Left ventricle myocardium superior (tissue), 1 donor: ENCODE measurements at places on chromosomes 5 and 9. TPM values are rescaled to one million over a fixed set of nuclear protein-coding genes. Genes with fewer than 3 reads are reported as not detected.

MORN5 gene
- not detected for total RNA-seq

MRPL41 gene
- 228 TPM for total RNA-seq

S1PR3 gene
- total RNA-seq = 19.8 TPM

DNA sequence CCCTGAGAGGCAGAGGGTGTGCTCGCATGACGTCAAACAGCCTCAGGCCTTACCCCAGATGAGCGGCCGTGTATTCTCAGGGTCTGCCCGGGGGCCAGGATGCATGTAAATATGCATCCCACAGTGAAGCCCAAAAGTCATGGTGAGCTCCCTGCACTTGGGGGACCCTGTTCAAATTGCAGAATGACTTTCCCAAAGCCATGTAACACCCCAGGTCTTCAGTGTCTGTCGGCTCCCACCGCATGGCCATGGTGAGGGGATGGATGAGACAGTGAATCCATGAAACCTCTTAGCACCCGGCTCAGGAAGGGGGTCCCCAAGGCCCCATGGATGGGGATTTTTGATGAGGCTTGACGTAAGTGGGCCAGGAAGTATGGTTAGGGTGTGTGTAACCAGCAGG, 9.3 kb upstream of the COL5A1 start:
- DNase-seq = no peak

DNA sequence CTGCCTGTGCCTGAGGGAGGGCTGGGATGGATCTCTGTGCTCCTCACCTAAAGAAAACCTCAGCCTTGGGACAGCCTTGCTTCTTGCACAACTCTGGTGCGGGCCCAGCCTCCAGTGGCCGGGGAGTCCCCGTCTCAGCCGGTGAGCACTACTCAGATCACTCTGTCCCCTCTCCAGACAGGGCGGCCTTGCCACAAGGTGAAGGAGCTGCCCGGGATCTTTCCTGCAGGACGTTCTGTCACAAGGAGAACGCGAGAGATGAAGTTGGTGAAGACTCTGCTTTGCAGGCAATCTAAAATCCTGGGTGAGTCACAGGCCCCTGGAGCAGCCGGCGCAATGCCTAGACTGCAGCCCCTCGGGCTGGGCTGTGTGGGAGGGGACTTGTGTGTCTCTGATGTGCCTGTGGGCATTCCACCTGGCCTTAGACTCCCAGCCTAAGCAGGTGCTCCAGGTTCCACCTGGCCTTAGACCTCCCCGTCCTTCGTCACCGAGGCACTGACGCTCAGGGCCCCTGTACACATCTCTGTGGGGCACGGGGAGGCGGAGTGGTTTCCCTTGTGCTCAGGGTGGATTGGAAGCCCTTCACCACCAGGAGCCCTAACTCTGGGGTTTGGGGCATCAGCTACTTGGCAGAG, 15.2 kb upstream of the IRX4 start:
- no peak for DNase-seq

DNA sequence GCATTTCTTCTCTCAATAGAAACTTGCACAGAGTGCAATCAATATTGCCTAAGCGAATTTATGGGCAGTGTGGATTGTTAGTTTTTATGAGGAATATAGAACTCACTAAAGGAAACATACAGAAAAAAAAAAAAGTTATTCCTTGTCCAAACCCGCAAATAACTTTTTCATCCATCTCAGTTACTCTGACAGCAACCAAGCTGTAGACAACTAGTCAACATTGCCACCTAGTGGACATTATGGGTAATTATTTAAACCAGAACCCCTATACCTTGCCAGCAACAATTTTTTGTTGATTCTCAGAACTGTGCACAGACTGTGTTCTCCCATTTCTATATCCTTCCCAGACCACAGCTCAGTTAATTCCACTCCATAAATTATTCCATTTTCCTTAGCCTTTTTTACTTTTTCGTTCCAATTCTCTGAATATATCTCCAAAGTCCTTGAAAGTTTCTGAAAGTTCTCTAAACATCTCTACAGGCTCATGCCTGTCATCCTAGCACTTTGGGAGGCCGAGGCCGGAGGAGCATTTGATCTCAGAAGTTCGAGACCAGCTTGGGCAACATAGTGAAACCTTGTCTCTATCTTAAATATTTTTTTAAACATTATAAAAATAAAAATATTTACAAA, 2.6 kb upstream of the AFAP1L1 start:
- no peak for DNase-seq

- DNase-seq = no peak
Measured at GRCh38 chr9:125119643-125120286, 23.6 kb downstream of the SCAI start.

GRCh38 chr9:132192728-132193127, 30.9 kb downstream of the NTNG2 start:
- no peak for DNase-seq

DNA sequence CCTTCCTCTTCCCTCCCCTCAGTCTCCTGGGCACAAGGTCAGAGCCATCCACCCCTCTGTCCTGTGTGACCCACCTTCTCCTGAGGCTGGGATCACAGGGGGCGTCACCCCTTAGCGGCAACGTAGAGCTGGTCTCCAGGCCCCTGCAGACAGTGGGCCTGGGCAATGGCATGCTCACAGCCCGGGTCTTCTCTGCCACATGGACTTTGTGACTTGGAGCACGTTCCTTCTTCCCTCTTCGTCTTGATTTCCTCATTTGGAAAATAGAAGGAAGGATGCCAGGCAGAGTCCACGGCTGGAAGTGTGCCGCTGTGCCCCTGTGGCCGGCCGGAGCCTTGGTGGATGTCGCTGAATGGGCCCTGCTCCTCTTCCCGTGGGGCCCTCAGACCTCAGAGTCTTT, 10.0 kb downstream of the RXRA start:
- no peak for DNase-seq
